ENCODE measurements at places on chromosomes 7 and 10.

GRCh38 chr10:106424981-106425380 lies 739.5 kb downstream of the SORCS1 start:
- no peak for DNase-seq

DNA sequence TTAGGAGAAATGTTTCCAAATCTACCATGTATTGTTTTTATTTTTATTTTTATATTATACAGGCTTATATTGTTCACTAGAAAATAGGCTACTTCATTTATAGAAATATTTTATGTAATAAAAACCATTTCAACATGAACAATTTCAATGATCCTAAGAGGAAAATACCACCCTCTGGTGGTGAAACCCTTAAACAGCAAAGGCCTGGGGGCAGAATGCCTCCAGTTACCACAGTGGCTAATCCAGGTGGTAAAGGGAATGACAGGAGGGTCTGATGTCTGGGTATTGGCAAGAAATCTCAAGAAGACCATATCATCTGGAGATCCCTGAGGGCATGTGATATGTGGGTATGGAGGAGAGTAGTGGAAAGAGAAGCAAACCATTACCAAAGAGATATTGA lies 19.3 kb downstream of the MACC1 start:
- DNase-seq: no peak

- no peak for DNase-seq
Measured at GRCh38 chr10:97149079-97149531, 36.7 kb downstream of the SLIT1 start.

DNA sequence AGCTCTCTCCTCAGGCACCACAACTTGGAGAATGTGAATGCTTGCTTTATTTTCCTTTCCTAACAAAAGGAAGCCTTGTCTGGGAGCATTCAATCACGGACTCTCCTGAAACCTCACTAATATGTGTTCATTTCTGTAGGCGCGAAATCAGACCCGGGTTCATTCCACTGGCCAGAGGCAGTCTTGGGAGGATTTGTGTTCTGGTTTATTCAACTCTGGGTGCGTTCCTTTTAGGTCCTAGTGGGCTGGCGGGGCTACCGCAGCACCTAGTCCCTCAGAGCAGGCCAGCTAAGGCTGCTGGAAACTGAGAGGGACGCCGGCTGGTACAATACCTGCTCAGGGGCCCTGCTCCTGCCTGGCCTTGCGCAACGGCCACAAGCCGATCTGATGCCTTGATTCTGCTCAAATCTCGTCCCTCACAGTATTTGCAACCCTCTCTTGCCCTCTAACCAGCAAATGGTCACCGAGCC lies 7.5 kb downstream of the HOXA4 start:
- no peak for DNase-seq

- no peak for DNase-seq
Measured at GRCh38 chr10:11789306-11789705, 33.9 kb upstream of the PROSER2 start.

- DNase-seq: no peak
Measured at GRCh38 chr10:33215154-33215553, 119.3 kb downstream of the NRP1 start.

- no peak for DNase-seq
Measured at GRCh38 chr7:102193806-102194205, 92.9 kb upstream of the SH2B2 start.

GRCh38 chr7:43394441-43395130 lies 188.3 kb upstream of the STK17A start:
- DNase-seq: no peak

- no peak for DNase-seq
Measured at GRCh38 chr10:36817898-36818297, 307.5 kb upstream of the ANKRD30A start.

GRCh38 chr7:50783801-50784507 lies 1.3 kb upstream of the GRB10 start:
- no peak for DNase-seq

- DNase-seq: no peak
Measured at GRCh38 chr7:10707519-10707918, 266.2 kb upstream of the PHF14 start.

DNA sequence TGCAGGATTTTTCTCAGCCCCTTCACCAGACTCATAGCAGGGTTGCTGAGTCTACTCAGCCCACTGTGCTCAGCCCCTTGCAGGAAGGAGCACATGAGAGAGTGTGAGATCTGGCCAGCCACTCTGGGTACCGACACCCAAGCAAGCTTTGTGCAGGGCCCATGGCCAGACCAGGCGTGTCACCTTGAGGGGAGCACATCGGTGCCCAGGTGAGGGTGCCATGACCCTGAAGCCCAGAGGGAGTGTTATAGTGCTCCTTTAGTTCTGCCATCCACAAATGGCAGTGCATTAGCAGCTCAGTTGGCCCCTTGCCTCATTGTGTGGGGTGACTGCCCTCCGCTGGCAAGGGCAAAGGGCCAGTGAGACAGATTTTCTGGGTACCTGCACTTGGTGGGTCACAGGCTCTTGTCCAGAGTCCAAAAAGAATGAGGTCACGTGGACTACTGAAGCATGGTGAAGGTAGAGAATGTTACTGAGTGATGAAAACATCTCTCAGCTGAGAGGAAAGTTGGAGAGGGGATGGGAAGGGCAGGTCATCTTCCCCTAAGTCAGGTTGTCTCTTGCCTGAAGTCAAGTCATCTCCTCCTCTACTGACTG lies 181.8 kb downstream of the MACC1 start:
- no peak for DNase-seq

DNA sequence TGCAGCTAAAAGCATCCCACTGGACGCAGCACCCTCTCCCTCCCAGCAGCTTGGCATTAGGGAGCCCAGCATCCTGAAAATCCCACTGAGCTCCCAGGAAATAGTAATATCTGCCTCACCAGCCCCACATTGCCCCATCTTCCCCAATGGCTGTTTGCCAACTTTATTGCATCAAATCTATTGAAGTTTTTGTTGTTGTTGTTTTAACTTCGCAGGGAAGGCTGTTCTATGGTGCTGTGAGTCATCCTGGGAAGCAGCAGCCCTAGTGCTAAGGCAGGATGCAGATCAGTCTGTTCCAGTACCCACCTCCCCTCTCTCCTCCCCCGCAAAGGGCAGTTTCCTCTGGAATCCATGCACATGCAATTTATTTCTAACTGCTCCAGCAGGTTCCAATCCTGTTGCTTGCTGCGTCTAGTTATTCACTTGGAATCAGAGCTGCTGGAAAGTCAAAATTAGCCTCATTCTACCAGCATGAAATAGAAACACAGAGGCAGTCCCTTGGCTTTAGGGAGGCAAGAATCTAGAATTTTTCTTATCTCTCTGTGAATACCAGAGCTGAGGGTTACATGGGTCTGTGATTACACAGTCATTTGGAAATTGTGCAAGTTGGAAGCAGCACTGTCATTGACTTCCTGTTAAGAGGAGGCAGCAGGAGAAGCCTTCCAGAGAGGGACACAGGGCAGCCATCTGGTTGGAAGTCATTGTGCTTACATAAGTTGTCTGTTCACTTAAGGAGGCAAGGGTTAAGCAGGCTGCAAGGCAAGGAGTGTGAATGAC lies 115.9 kb upstream of the CACUL1 start:
- no peak for DNase-seq

GRCh38 chr10:129833468-129833950 lies 130.6 kb downstream of the EBF3 start:
- no peak for DNase-seq

DNA sequence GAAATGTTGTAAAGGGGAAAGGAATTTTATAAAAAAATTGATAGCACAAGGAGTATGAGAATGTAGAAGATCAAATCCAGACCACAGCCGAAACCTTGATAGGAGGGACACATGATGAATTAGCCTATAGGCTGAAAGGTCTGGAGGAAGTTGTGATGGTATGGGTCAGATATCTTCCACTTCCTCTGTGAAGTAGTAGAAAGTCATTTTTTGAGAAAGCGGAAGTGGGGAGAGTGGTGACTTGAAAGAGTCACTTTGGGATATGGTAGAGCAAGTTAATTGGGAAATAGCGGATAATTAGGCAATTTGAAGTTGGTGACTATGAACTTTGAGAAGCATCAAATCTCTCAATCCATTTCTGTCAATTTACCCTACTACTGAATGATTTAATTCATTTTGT lies 99.4 kb downstream of the GRM8 start:
- DNase-seq: no peak
